ENCODE measurements at places on chromosomes 1 and 21. TPM values are rescaled to one million over a fixed set of nuclear protein-coding genes. Genes with fewer than 3 reads are reported as not detected.

The KRTAP12-2 gene
- not detected for total RNA-seq

The MLLT11 gene
- total RNA-seq: 0.28 TPM

The NBPF4 gene
- total RNA-seq: not detected

- DNase-seq: no peak
Measured at GRCh38 chr1:192810253-192810880, 1.5 kb downstream of the RGS2 start.

DNA sequence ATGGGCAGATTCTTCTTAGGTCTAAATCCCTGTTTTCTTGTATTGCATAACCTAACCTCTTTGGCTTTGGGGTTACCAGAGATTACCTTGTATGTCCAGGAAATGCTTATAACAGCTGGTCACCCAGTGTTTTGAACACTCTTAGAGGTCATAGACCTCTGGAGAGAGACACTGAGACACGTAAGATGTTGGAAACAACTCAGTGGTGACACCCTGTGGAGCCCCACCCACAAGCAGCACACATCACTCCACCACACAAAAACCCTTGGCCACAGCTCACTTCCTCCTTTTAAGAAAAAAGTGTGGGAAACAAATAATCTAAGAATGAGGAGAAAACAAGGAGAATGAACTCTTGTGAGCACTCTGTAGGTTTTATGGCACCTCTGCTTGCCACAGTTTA, 26.3 kb upstream of the CYP4B1 start:
- DNase-seq: no peak

The DSTYK gene
- 2.5 TPM for total RNA-seq

The C1orf87 gene
- total RNA-seq: not detected

The TDRD10 gene
- 2.2 TPM for total RNA-seq

The OR4F29 gene
- total RNA-seq: not detected

The SLC6A9 gene
- total RNA-seq: 0.65 TPM

DNA sequence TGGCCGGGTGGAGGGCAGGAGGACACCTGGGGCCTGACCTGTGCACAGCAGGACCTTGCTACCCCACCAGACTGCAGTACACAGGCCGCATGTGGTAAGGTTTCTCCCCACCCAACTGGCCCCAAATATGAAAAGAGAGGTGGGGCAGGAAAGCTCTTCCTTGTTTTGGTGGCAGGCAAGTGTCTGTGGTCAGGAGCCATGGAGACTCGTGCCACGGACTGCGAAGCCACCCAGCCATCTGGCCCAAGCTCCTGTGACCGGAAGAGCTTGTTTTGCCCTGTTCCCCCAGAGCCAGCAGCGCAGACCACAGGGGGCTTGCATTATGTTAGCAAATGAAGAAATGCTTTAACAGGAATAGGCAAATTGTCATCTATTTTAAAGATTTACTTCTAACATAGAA, 54.9 kb downstream of the OLIG1 start:
- no peak for DNase-seq

The EXO1 gene
- total RNA-seq: 0.33 TPM

The ANKRD35 gene
- total RNA-seq: 2.4 TPM

GRCh38 chr21:38379147-38379546, 119.1 kb downstream of the ERG start:
- no peak for DNase-seq

- DNase-seq: no peak
Measured at GRCh38 chr1:25099343-25099951, 132.9 kb downstream of the SYF2 start.

- DNase-seq: no peak
Measured at GRCh38 chr21:38177919-38178652, 78.7 kb upstream of the KCNJ15 start.

The MR1 gene
- total RNA-seq: 6.7 TPM

- DNase-seq: no peak
Measured at GRCh38 chr1:15368888-15369287, 40.8 kb upstream of the EFHD2 start.

The FGGY gene
- 72.2 TPM for total RNA-seq

The RNU1-4 gene
- total RNA-seq: 1,159 TPM

The OR10J1 gene
- total RNA-seq: not detected

- no peak for DNase-seq
Measured at GRCh38 chr1:235051521-235051920, 77.1 kb downstream of the TOMM20 start.

The IKBKE gene
- total RNA-seq: 1.3 TPM

- peak; percentile 83 for DNase-seq
Measured at GRCh38 chr1:6235296-6235677, 477 bp downstream of the ICMT start.

The NTMT2 gene
- total RNA-seq: not detected

The GJC2 gene
- total RNA-seq: 0.50 TPM

DNA sequence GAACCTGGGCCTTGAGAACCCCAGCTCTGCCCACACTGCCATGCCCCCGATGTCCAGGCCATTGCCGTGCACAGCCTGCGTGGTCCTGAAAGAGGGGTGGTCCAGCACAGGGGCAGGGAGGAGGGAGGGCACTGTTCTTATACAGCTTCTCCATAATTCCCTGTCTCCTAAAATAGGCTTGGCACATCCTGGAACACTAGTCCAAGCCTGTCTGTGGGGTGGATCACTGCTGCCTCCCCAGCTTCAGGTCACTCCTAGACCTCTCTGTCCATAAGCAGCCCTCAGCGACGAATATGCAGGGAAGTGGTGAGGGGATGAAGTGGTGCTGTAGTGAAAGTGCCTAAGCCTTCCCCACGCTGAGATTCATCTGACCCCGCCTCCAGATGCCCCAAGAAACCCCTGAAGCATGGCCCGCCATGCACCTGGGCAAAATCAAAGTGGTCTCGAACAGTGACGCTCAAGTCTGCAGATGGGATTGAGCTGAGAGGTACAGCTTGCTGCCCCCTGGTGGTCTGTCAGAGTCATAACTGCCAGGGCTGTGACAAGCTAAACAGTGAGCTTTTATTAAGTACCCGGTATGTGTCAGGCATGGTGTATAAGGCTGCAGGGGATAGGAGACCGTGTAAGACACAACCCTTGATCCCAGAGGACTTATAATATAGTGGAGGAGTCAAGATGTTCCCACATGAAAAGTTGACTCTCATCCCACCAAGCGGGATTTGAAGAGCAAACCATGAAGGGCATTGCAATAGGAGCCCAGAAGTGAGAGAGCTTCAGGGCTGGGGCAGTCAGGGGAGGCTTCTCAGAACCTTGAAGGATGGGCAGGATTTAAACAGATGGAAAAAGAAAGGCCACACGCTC, 66.6 kb downstream of the FAM163A start:
- DNase-seq: peak; percentile 56

DNA sequence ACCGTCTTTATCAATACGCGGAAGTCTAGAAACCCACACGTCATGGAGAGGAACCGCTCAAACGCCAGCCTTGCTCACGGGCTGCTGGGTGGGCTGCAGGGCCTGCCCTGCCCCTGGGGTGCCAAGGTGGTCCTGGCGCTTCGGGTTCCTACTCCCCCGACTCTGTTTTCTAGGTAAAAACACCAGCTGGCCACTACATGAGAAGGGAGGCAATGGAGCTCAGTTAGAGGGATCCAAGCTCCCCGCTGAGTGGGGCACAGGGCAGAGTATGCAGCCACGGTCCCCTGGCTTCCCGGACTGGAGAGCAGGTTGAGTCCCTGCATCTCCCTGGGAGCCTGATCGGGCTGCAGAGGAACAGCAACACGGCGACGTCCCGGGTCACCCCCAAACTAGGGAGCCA, 41.2 kb upstream of the RIPK4 start:
- no peak for DNase-seq

- no peak for DNase-seq
Measured at GRCh38 chr1:113124366-113124765, 51.4 kb downstream of the LRIG2 start.

- no peak for DNase-seq
Measured at GRCh38 chr21:33937931-33938339, 22.3 kb upstream of the ATP5PO start.

GRCh38 chr21:41229509-41230248, 61.7 kb downstream of the BACE2 start:
- DNase-seq: no peak

DNA sequence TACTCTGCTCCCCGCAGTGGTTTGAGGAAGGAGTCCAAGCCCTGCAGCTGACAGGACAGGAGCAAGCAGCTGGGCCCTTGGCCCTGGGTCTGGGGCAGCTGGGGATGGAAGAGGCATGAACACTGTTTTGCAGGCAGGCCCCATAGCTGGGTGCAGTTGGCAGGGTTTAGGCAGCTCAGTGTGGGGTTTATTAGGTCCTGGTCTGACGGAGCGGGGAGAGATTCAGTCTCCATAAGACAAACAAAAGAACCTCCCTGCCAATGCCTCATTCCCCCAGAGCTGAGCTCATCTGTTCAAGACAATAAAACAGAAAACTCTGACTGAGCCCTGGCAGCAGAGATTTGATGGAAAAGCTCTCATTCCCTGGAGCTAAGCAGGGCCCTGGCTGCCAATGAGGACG, 37.3 kb downstream of the OLFML2B start:
- DNase-seq: no peak

DNA sequence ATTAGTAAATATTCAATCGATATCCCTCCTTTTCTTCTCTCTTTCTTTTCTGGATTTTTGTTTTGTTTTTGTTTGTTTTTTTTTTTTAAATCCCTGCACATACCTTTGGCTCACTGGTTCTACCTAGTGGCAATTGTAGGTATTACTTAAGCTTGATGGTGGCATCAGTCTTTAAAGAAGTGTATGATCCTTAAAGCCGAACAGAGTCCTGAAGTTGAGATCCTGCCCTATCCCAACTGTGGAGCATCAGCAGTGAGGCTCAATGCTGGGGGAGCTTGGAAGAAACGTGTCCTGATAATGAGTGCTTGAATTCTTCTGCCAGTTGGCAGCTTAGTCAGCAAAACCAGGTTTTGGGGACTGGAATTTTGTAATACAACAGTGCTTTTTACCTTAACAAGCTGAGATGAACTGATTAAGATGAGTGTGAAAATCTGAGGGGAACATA, 60.8 kb downstream of the FASLG start:
- DNase-seq: no peak

- no peak for DNase-seq
Measured at GRCh38 chr1:15444468-15445389, 6.5 kb downstream of the CTRC start.

The PLA2G2A gene
- total RNA-seq: 128 TPM

DNA sequence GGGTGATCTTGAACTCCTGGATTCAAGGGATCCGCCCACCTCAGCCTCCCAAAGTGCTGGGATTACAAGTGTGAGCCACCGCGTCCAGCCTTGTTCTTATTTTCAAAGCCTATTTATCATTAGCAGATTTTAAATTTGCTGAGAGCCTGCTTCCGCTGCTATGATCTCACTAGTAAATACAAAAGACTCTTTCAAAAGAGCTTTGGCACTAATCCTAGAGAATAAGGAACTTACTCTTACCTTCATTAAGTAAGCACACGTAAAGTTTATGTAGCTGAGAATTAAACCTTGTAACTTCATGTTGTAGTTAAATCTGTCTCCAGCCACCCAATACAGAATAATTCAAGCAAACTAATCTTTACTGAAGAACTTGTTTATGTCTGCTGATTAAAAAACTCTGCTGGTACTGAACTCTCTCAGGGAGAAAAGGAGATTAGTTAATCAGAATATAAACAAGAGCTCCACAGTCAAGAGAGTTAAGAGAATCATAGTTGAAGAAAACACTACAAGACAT, 72.3 kb downstream of the RUSC1 start:
- DNase-seq: no peak

- no peak for DNase-seq
Measured at GRCh38 chr1:154541231-154541630, 17.2 kb downstream of the UBE2Q1 start.

- no peak for DNase-seq
Measured at GRCh38 chr1:41773144-41773591, 145.6 kb downstream of the HIVEP3 start.

The S100A7 gene
- not detected for total RNA-seq

GRCh38 chr1:204157962-204158361, 6.1 kb upstream of the ETNK2 start:
- DNase-seq: no peak

The SMCP gene
- total RNA-seq: not detected

- DNase-seq: peak; percentile 58
Measured at GRCh38 chr1:61742620-61743430, 545 bp downstream of the PATJ start.

GRCh38 chr1:184302346-184302745, 84.5 kb upstream of the C1orf21 start:
- DNase-seq: no peak

The SERPINC1 gene
- total RNA-seq: 2,515 TPM

DNA sequence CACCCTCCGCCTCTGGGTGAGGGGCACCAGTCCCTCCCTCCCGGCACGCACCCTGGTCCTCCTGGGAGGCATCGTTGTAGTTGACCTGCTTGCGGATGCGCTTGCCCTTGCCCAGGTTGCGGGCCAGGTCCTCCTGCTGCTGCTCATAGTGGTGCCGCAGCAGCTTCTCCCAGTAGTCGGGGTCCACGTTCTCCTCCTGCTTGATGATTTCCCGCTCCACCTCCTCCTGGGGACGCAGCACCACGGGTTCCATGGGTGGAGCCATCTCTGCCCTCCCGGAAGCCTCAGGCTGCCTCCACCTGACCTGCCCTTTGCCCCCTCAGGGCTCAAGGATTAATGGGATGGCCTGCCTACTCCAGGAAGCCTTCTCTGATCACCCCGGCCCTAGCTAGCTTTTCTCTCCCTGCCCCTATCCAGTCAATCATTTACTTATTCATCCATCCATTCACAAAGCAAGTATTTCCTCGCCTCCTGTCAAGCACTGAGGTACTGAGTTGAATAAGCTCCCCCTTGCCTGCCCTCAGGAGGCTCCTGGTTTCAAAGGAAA, 53.5 kb downstream of the CHD5 start:
- no peak for DNase-seq

The TIE1 gene
- 8.5 TPM for total RNA-seq
